GM19239 (cell line): ENCODE measurements at places on chromosomes 3 and 15.

DNA sequence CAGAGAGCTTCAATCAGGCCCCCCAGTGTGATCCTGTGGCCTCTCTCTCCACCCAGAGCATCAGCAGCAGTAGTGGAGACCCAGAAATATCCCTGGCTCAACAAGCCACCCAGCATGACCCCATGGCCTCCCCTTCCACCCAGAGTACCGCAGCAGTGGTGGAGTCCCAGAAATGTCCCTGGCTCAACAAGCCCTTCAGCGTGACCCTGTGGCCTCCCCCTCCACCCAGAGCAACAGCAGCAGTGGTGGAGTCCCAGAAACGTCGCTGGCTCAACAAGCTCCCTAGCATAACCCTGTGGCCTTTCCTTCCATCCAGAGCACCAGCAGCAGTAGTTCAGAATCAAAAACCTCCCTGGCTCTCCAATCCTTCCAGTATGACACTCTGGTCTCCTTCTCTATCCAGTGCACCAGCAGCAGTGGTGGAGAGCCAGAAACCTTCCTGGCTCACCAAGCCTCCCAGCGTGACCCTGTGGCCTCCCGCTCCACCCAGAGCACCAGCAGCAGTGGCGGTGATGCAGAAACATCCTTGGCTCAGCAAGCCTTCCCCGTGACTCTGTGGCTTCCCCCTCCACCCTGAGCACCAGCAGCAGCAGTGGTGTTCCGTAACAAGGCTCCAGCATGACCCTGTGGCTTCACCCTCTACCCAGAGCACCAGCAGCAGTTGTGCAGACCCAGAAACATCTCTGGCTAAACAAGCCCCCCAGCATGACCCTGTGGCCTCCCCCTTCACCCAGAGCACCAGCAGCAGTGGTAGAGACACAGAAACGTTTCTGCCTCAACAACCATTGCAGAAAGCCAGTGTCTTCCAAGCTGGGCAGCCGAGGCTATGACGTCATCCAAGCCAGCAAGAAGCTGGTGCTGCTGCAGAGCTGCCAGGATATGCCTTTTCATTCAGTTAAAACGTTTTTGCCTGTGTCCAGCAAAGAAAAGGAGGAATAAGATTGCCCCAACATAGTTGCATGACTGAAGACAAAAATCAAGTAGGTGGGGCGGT is 61.3 kb upstream of the TAMM41 start:
- no peak for DNase-seq

- DNase-seq: no peak
These were observed 1.3 kb downstream of the LEO1 start for GRCh38 chr15:51970132-51970817.

DNA sequence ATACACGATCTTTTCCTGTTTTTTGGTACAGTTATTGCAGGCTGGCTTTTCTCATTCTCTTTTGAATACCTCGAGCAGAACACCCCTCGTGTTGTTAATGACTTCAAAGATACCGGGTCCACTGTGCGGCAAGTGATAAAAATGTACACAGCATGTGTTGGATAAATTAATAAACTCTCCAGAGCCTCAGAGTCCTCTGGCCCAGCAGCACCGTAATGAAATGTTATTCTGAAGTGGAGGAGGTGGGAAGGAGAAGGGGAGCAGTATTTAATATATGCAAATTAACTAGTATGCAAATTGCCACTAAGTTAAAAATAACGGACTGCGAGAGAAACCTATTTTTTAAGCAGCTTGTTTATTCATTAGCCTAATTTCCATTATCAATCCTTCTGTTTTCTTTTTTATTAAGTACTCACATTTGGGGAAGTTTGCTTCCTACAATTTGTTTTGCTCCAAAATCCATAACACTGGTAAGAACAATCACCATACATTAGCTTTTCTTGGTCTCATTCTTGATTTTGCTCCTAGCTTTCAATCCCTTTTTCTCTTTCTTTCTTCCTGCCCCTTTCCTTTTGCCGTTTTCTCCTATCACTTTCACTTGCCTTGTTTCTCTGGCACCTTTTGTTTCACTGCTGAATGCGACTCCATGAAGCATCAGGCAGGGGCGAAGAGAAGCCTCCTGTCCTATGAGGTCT is 462.3 kb upstream of the PPP2R3A start:
- DNase-seq: no peak

DNA sequence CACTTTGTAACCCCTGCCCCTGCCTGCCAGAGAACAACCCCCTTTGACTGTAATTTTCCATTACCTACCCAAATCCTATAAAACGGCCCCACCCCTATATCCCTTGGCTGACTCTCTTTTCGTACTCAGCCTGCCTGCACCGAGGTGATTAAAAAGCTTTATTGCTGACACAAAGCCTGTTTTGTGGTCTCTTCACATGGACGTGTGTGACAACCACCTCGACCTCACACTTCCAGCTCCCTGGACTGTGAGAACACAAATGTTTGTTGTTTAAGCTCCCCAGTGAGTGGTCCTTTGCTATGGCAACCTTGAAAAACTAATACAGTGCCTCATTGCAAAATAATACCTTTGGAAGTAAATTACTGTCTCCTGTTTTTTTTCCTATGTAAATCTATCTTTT is 299.2 kb upstream of the POU1F1 start:
- no peak for DNase-seq

GRCh38 chr15:63030101-63030551 is 12.4 kb upstream of the TPM1 start:
- no peak for DNase-seq

DNA sequence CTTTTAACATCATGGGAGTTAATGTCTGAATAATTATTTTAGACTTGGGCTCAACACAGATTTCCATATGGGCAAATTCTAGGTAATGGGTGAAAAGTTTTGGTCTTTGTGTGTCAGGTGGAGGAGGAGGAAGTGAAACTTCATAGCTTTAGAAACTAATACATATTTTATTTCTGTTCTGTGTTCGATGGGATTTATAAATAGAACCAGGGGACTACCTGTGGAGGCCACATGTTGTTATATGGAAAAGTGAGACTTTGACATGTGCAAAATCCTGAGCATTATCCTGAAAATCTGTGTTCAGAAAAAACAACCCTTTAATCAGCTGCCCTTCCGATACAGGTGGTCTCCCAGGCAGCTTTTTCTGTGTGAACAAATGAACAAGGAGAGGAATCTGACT is 209.5 kb downstream of the SOX2 start:
- DNase-seq: no peak

GRCh38 chr15:59779110-59779509 is 90.0 kb upstream of the BNIP2 start:
- no peak for DNase-seq

- DNase-seq: no peak
These were observed 14.4 kb downstream of the ALDH1L1 start for GRCh38 chr3:126166009-126166408.

DNA sequence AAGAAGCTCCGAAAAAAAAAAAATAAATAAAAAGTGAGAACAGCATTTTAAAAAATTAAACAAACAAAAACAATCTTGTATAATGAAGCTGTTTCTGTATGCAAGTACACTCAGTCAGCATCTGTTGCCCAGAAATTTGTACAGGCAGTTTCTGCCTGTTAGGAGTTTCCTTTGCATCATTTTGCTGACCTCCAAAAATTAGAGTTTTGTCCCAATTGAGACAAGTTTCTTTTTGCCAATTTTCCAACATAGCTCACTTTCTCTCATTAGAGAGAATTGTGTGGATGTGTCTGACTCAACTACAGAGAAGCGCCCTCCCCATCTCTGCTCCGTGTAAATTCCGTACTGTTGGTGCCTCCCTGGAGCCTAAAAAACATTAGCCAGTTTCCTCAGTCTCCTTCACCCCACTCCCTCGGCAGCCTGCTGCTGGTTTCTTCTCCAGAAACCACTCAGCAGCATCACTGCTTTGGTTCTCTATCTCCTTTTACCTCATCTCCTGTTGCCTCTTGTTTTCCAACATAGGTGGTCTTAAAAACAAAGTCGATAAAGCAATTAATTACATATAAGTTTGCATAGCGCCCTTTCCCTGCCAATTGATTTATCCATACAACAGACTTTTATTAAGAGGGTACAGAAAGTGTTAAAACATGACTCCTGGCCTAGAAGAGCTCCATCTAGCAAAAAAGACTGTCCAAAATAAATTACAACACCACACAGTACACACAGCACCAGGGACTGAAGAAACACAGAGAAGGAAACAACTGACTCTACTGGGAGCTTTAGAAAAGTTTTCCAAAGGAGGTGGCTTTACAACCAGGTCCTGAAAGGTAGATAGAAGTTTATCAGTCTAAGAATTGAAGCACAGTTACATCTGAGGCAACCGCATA is 286.7 kb downstream of the SHOX2 start:
- DNase-seq: no peak

GRCh38 chr3:130795396-130795795 is 48.8 kb upstream of the PIK3R4 start:
- DNase-seq: no peak

DNA sequence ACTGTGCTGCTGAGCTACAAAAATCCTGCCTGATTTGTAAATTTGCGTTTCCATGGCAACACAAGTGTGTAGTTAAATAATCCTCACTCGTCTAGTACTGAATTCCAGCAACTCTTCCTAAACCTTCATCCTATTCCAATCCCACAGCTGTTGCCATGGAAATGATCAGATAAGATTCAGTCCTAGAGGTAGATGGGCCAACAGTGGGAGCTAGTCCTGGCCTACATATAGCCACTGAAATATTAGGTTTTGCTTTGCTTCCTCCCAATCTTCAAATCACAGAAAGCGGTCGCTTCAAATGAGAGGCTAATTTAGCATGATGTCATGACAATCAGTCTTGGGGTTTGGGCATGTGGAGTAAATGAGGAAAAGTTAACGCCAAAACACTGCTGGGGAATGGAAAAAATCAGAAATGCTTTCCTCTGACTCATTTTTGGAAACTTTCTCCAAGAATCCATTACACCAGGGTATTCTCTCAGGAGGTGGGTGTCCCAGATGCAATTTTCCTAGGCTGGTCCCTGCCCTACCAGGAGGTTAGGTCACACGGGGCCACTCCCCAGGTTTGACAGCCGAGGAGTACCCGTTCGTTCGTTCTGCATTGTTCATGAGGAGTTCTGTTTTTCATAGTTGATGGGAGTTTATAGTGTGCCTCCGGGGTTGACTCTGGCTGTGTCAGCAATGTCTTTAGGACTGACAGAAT is 159.2 kb upstream of the SLCO3A1 start:
- DNase-seq: no peak

DNA sequence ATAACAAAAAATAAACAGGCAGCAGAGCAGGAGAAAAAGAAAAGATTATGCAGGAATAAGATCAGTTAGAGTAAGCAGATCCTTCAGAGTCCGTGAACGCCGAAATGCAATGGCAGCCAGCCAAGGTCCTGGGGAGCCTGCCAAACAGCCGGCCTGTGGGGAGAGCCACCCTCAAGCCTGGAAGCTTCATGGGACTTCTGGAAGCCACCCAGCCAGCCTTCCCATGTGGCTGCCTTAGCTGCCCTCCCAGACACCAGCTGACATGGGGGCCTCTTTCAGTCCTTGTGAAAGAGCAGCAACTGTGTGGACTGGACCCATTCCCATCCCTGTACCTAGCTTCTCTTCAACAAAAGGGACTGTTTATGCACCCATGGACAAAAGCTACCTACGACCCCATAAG is 64.9 kb upstream of the RAD18 start:
- no peak for DNase-seq

- DNase-seq: no peak
These were observed 40.8 kb downstream of the NBEAL2 start for GRCh38 chr3:47020311-47020710.

GRCh38 chr3:195774917-195775316 is 36.8 kb downstream of the MUC4 start:
- DNase-seq: no peak

DNA sequence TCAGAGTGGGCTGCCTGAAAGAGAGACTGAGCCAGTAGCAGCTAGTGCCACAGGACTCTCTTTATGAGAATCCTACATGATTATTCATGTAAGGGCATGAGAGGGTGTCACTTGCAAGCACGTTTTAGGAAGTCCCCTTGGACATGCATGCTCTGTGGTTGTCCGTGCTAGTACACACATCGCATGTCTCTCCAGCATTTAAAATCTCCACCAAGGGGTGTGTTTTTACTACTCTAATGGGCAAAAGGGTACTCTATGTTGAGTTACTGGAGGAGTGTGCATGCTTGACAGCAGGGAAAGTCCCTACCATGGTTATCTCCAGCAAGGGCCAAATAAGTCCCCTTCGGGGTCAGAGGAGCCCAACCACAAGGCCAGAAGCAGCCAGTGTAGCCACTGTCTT is 70.7 kb downstream of the DCLK3 start:
- no peak for DNase-seq

DNA sequence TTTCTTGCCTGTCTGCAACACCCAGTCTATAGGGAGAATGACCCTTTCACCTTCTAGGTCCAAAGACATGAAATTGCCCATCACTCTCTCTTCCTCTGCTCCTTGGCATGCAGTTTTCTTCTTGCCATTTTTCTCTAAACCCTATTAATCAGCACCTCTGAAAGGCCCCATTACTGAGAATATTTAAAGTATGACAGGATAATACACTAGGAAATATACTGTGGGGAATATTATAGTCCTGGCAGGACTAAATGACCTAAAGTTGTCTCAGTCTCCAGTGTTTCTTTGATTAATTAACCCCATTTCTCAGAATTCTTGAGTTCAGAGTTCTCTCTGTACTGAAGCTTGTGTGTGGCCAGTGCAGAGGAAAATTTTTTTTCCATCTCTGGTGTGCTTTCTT is 730.7 kb downstream of the AGBL1 start:
- DNase-seq: no peak

DNA sequence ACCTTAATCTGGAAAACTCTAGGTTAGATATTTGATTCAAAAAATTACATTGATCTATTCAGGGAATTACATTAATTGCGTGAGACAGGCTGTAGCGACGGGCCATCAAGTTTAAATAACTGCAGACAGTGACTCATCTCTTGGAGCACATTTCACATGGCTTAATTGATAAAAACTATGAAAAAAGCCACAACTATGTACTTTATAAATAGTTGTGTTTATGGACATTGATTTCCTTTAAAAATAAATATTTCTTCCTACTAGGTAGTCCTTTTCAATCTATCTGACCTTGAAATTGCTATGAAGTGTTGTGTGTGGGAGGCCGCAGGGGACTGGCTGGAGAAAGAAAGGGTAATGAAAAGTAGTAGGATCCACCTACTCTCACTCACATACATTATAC is 157.8 kb downstream of the IL1RAP start:
- DNase-seq: no peak

DNA sequence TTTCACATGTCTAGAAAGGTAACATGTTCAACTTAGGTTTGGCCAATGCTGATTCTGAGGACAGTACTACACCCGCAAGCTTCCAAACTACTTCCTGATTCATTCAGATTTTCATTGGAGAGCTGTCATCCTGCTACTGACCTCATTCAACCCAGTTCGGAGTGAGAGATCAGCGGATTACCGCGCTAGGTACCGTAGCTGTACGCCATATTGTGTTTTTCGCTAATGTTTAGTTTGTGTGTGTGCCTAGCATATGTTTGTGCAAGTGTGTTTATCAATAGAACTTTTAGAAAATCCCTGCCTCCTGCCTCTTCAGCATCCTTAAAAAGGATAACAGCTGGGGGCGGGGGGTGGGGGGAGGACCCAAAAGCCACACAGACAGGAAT is 1.1 kb downstream of the ZBTB20 start:
- DNase-seq: no peak

- DNase-seq: no peak
These were observed 2.2 kb upstream of the SLC4A7 start for GRCh38 chr3:27486336-27486735.

GRCh38 chr15:56736308-56736707 is 3.0 kb upstream of the ZNF280D start:
- no peak for DNase-seq
